ENCODE measurements at places on chromosomes 12 and 14.

GRCh38 chr14:102258136-102258535, 46.8 kb downstream of the MOK start:
- DNase-seq, result no peak

DNA sequence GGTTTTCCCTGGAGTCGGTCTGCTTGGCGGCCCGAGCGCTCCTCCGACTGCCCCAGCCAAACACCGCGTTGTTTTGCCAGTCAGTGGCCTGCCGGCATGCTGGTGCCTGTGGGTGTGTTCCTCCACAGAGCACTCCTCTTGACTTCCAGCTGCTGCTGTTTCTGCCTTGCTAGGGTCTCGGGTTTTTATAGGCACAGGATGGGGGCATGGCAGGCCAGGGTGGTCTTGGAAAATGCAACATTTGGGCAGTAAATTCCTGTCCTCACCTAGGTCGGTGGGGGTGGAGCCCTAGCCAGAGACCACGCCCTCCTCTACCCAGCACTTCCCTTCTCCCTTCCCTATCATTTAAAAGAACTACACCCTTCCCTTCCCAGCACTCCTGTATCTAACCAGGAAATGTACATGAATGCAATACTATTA, 34.7 kb upstream of the VASH1 start:
- no peak for DNase-seq

DNA sequence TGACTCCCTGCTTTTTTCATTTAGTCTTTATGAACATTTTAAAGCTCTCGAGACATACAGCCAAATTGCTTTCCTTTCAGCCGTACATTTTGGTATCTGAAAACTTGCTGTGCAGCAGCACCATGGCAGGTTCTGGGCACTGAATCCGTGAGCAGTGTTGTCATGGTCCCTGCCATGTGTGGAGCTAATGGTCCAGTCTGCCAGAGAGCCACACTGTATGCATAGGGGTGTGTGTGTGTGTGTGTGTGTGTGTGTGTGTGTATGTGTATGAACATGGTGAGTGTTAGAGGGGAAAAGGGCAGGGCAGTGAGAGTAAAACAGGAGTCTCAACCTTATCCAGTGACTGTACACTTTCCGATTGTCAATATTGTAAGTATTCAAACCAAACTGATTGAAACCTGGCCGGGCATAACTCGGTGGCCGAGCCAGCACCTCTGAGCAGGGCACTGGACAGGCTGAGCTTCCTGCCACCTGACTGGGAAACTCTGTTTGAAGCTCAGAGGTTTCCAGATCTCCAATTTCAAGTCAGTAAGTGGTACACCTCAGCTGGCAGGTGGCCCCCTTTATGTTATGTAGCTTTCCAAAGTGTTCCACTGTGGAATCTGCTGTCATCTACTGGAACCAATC, 110.0 kb downstream of the ESR2 start:
- DNase-seq, result no peak

DNA sequence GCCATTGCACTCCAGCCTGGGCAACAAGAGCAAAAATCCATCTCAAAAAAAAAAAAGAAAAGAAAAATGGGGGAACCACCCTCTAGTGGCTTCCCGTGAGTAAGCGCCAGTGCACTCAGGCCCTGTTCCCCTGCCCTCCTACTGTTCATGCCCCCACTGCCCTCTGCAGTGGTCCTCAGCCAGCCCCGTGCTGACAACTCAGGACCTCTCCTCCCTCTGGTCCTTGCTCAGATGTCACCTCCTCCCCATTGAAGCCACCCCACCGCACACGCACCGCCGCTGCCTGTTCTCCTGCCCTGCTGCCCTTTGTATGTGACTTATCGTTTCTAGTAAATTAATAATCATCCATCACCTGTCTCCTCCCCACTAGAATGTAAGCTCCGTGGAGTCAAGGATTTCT, 58.8 kb upstream of the DYNC1H1 start:
- DNase-seq, result no peak

DNA sequence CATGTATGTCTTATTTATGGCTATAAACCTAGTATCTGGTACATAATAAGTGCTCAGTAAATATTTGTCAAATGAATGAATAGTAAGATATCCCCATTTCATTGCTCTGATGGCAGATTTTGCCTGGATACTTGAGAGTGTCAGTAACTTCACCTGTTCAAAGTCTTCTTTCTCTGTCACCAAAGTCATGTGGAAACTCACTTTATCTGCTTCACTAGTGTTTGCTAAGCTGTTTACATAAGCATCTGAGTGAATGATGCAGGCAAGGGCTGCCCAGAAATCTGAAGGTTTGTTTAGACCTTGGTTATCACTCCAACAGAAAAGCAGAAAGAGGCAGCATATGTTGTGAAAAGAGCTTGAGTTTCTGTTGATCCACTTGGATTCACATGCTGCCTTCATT, 4.3 kb downstream of the OR4E1 start:
- DNase-seq, result no peak

DNA sequence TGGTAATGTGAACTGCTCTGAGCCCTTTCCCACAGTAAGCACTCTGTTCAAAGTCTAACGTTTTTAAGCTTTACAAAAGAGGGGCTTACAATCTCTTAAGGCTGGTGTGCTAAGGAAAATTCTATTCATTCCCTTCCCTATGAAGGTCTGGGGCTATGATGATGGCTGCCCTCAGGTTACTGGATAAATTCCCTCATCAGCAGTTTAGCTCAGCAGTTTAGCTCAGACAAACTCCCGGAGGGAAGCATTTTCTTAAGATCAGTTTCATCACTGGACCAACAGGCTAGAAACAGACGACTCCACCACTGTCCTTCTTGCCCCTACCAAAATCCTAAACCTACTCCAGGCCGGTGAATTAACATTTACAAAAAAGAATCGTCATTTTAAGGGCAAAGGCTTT, 19.1 kb downstream of the ERP29 start:
- DNase-seq, result no peak

Data from activated T-cell treated with anti-CD3 and anti-CD28 coated beads for 1 hour (primary cell).